MM.1S (cell line): ENCODE measurements at places on chromosomes 11 and 22.

DNA sequence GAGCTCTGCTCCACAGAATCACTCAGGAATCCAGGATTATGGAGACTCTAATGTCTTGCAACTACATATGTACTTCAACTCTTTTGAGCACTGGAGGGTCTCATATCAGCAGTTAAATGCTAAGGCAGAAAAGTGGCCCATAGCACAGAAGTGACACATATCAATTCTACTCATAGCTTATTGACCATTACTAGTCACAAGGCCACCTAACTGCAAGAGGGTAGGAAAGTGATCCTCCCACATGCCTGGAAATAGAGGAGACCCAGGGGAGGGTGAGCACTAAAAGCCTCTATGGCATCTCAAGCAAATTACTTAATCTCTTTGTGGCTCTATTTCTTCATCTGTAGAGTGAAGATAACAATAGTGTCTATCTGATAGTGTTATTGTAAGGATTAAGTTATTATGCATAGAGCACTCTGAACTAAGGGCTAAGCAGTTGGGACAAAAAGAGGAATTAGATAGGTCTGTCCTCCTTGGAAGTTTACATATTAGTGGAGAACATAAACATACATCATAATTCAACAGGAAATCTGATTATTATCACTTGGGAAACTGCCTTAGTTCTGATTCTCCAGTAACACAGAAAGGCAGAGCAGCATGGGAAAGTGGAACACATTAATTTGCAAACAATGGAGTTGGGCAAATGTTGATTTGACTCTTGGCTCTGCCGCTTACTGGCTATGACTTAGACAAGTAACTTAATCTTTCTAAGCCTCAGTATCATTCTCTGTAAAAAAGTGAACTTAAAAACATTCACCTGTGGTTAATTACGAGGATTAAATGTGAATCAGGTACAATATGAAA lies 25.1 kb upstream of the USP47 start:
- DNase-seq = no peak

DNA sequence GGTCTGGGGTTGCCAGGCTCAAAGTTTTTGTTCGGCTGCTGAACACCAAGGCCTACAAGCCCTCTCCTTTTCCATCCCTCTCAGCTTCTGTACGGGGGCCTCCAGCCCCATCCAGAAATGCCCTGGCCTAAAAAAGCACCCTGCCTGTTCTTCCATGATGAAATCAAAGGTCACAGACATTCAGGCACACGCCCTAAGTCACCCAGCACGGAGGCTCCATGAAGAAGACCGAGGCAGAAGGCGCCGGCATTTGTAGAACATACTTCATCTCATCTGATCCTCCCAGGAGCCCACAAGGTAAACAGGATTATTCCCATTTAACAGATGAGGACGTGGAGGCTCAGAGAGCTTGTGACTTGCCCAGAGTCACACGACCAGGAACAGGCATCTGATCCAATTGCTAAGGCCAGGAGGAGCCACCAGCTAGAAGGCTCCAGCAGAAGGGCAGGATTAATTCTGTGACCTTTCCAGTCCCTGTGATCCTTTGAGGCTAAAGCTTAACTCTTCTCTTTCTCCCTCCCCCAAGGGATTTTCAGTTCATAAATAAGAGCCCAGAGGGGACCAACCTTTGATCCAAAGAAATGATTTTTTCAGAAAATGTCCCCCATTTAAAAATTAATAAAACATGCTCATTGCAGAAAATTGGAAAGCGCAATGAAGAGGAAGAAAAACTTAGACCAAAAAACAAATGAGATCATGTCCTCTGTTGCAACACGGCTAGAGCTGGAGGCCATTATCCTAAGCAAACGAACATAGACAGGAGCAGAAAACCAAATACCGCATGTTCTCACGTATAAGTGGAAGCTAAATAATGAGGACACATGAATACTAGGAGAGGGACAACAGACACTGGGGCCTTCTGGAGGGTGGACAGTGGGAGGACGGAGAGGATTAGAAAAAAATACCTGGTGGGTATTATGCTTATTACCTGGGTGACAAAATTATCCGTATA lies 38.7 kb downstream of the CYTH4 start:
- DNase-seq = no peak

- no peak for DNase-seq
These were observed 66.3 kb downstream of the ETS1 start for GRCh38 chr11:128520888-128521681.

GRCh38 chr11:26916805-26917204 lies 77.1 kb upstream of the FIBIN start:
- no peak for DNase-seq

GRCh38 chr11:23687991-23688390 lies 808.9 kb upstream of the LUZP2 start:
- no peak for DNase-seq
